Anterior cingulate cortex (tissue), 58 donors: ENCODE measurements at places on chromosomes 1 and 21.

DNA sequence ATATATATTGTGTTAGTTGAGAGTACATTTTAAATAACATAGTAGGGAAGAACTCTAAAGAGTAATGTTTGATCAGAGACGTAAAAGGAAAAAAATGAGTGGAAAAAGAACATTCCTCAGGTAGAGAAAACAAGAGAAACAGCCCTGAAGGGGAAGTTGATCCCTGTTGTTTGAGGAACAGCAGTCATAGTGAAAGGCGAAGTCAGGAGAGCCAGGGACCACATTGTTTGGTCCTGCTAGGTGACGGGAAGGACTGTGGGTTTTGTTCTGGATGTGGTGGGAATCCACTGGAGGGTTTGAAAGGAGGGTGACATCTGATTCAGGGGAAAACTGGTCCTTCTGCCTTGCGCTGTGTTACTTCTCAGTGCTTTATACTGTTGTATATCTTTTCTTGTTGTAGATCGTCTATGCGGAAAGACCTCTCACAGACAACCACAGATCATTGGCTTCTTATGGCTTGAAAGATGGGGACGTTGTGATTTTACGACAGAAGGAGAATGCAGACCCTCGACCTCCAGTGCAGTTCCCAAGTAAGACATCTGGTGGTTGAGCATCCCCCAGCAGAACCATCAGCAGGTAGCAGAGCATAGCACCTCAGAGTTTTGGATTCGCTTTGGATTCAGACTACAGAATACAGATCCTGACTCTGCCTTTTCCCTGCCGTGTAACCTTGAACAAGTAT lies 9.2 kb downstream of the DDI2 start:
- DNase-seq: no peak

- no peak for DNase-seq
Measured at GRCh38 chr21:26887251-26887650, 42.0 kb upstream of the ADAMTS1 start.

DNA sequence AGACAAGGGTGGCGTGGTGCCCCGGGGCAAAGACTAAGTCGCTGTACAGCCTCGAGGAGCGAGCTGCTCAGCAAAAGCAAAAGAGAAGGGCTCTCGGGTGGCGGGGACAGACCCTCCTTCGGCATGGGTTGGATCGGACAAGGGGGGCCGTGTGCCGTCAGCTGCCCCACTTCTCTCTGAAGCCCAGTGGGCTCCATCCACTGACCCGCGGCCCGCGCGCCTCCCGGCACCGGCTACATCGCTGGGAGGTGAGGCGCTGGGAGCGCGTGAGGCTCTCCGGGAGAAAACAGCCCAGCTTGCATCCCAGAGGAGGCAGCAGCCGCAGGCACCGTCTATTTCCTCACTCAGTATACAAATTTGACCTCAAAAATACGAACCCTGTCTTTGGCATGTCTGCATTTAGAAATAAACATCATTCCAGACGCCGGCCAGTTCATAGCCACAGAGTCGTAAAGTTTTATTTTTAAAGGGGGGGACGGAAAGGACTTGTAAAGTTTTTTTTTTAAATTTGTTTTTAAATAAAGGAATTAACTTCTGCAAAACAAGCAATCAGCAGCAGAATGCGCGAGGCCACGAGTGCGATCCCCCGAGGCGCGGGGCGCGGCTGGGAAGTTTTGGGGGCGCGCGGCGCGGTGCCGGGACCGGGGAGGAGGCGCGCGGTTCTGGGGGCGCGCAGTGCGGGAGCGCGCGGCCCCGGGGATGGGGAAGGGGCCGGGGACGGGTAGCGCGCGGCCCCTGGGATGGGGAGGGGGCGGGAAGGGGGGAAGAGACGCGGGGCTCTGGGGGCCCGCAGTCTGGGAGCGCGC lies 689 bp upstream of the GPR137B start:
- DNase-seq: peak; percentile 56

- no peak for DNase-seq
Measured at GRCh38 chr1:3067301-3067670, 1.7 kb upstream of the PRDM16 start.
